Heart left ventricle (tissue), 16 donors: ENCODE measurements at places on chromosomes 1 and 21. TPM values are rescaled to one million over a fixed set of nuclear protein-coding genes. Genes with fewer than 3 reads are reported as not detected.

The PLPP3 gene
- 82.3 TPM for total RNA-seq

- no peak for DNase-seq
These were observed 146.2 kb downstream of the DAB1 start for GRCh38 chr1:57277681-57278080.

The USH2A gene
- 2.8 TPM for total RNA-seq

- DNase-seq, result no peak
These were observed 66.2 kb downstream of the SYT6 start for GRCh38 chr1:114087495-114087894.

- DNase-seq, result no peak
These were observed 135.7 kb upstream of the RUNX3 start for GRCh38 chr1:25065795-25066238.

The MAP1LC3C gene
- total RNA-seq, result 0.79 TPM

The DNAJC28 gene
- total RNA-seq, result 6.6 TPM

DNA sequence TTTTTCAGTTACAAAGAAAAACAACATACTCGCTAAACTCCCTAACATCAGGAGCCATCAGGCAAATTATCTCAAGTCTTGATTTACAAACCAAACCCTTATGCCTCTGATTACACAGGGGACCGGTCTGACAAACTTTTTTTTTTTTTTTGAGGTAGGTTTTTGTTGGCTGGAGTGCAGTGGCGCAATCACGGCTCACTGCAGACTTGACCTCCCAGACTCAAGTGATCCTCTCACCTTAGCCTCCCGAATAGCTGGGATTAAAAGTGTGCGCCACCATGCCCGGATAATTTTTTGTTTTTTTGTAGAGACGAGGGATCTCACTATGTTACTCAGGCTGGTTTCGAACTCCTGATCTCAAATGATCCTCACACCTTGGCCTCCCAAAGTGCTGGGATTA is 3.8 kb upstream of the MIIP start:
- DNase-seq, result no peak

DNA sequence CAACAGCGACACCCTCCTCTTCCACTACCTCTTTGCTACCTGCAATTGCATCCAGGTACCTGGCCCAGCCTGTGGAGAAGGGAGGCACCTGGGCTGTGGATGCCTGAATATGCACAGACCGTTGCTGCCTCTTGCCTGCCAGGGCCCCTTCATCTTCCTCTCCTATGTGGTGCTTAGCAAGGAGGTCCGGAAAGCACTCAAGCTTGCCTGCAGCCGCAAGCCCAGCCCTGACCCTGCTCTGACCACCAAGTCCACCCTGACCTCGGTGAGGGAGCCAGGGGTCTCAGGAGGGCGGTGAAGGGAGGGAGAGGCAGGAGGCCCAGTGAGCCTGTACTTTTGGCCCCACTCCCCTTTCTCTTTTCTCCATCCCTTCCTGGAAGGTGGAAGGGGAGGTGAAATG is 11.5 kb downstream of the PSRC1 start:
- DNase-seq, result no peak

DNA sequence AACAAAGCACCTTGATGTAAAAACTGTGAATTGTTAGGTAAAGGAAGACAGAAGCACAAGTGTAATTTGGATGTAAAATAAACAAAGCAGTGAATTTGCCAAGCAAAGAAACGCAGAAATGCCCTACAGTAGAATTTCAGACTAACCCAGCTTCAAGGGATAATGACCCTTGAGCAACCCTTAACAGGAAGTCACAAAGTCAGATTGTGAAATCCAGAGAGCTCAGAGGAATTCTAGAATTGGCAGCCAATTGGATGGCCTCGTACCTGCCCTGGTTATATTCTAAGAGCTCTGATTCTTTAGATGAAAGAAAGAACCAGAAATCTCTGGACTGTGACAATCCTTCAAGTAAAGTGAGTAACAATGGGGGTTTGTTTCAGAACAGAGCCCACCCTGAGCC is 152.7 kb upstream of the CHRM3 start:
- no peak for DNase-seq

The SLC44A3 gene
- total RNA-seq, result 5.9 TPM

DNA sequence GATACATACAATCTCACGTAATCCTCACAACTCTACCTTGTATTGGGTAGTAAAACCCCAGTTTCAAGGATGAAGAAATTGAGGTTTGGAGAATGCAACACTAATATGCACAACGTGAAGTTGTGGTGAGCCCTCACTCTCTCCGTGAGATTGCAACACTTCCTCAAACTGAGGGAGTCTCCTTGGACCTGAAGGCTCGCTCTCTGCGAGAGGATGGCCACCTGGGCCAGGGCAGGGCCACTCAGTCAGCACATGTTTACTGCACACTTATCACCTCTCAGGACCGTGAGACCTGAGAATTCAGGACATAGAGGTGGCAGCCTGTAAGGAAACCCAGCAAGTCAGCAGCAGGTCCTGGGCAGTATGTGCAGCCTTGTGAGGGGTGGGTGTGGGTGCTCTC is 8.7 kb downstream of the SH3BP5L start:
- no peak for DNase-seq
